ENCODE measurements at places on chromosomes 16 and 17. TPM values are rescaled to one million over a fixed set of nuclear protein-coding genes. Genes with fewer than 3 reads are reported as not detected.

DNA sequence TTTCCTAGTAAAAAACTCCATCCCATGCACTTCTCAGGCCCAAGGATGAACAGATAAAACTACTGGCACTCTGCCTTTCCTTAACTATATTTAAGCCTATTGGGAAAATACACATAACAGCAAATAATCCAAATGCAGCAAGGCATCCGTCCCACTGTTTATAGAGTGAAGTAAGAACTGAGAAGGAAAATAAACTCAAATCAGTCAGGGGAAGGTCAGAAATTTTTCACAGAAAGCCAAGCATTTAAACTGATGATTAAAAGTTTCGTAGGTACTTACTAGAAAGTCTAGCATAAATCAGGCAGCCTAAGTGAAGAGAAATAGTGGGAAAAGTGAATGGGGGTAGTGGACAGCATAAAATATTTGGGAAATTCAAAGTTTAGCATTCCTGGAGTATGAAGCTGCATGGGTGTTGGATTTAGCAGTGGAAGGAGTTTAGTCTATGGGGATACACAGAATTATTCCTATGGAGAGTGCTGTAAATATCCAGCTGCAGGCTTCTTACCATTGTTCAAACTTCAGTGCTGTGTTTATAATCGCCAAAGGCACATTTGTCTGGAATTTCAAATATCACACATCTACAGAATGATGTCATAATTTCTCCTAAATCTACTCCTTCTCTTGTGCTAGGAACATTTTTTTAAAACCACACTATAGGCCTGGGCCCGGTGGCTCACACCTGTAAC lies 1131.0 kb upstream of the GOT2 start:
- H3K27ac ChIP-seq, result no peak overlapping the region
- no peak overlapping the region for H3K4me3 ChIP-seq
- no peaks in the 10 kb centered on the region for H3K4me1 ChIP-seq
- no peaks in the 10 kb centered on the region for H3K36me3 ChIP-seq
- H3K27me3 ChIP-seq, result no peaks in the 10 kb centered on the region

DNA sequence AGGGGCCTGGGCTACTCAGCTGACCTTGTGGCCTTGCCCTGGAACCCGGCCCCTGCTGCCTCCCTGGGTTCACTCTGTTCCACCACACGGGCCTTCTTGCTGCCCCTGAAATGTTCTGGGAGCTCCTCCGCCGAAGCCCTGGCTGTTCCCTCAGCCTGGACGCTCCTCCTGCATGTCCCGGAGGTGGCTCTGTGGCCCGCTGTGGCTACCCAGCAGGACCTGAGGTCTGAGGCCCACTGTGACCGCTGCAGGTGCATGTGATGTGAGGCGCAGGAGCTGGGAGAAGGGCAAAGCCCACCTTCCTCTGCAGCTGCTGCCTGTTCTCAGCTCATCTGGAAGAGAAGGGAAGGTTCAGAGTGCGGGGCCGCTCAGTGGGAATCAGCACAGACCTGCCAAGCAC lies 38.9 kb upstream of the ACSF3 start:
- no peak overlapping the region for H3K4me3 ChIP-seq
- DNase-seq, result no peak
- peaks cover 1% of the 10 kb centered on the region for H3K4me1 ChIP-seq
- H3K27ac ChIP-seq, result no peak overlapping the region
- no peaks in the 10 kb centered on the region for H3K36me3 ChIP-seq

GRCh38 chr16:9996221-9996620 lies 186.0 kb downstream of the GRIN2A start:
- H3K4me1 ChIP-seq, result no peaks in the 10 kb centered on the region
- no peak overlapping the region for H3K27ac ChIP-seq
- no peaks in the 10 kb centered on the region for H3K27me3 ChIP-seq
- no peaks in the 10 kb centered on the region for H3K36me3 ChIP-seq
- H3K4me3 ChIP-seq, result no peak overlapping the region

DNA sequence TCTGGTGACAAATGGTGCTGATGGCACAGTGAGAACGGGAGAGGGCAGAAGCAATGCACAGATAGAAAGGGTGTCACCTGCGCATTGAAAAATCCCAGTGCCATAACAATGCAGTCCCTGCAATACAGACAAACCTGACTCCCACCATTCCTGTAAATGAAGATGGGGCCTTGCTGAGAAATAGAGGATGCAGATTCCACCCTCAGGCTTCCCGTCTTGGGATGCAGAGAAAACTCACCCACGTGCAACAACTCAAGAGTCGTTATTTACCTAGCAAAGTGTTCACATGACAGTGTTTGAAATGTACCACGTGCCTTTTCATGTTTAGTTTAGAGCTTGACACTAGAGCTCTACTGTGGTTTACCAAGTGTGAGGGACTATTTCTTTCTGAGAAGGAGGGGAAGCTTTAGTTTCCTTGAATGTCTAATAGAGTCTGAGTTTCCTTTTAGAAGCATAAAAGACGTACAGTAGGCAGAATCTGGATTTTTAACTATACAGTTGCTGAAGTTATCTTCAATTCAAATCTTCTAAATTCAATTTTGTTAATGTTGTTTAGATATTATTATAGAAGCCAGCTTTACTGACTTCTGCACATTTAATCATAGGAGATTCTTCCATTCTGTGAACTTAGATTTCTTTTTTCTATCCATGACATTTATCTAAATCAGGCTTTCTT lies 35.6 kb downstream of the WWOX start:
- H3K27me3 ChIP-seq, result no peaks in the 10 kb centered on the region
- no peak overlapping the region for H3K4me3 ChIP-seq
- H3K4me1 ChIP-seq, result no peaks in the 10 kb centered on the region
- no peaks in the 10 kb centered on the region for H3K36me3 ChIP-seq
- no peak overlapping the region for H3K27ac ChIP-seq

- H3K27ac ChIP-seq, result no peak overlapping the region
- H3K36me3 ChIP-seq, result no peaks in the 10 kb centered on the region
- no peaks in the 10 kb centered on the region for H3K4me1 ChIP-seq
- no peak for DNase-seq
Measured at GRCh38 chr17:71166311-71166710, 954.5 kb upstream of the SOX9 start.

The CCDC92B gene
- not detected for polyA plus RNA-seq

The DHRS7C gene
- polyA plus RNA-seq, result not detected
